IMR-90 (cell line): ENCODE measurements at places on chromosomes 6 and 20. TPM values are rescaled to one million over a fixed set of nuclear protein-coding genes. Genes with fewer than 3 reads are reported as not detected.

GRCh38 chr6:134410541-134410940 is 92.6 kb upstream of the SGK1 start:
- DNase-seq = no peak

DNA sequence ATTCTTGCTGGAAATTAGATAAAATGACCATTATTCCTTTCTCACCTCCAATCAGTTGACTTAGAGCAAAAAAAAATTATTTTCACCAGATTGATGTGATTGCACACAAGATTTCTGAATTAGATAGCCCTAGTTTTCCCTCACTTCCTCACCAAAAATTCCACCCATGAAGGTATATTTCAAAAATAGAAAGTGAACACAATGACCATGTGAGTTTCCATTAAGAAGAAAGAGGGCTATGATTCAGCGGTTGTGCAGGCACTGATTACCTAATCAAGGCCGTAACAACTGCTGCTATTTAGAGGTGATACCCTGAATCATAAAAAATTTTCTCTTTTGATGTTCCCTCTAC is 19.5 kb upstream of the RALGAPA2 start:
- no peak for DNase-seq

DNA sequence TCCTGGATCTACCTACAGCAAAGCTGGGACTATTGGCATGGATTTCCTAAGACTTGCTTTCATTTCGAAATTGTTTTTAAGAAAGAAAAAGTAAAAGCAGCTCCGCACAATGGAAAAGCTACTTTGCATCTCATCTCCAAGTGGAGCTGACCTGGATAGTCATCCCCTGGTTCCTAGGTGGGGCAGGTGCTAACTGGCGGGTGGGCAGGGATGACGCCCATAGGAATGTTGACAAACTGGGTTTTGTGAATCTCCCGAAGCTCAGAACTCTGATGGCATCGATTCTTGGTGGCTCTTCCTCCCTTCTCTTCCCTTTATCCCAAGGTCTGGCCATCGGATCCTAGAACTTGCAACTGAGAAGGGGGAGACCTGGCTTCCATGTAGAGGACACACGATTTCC is 12.4 kb upstream of the EZR start:
- DNase-seq = no peak

DNA sequence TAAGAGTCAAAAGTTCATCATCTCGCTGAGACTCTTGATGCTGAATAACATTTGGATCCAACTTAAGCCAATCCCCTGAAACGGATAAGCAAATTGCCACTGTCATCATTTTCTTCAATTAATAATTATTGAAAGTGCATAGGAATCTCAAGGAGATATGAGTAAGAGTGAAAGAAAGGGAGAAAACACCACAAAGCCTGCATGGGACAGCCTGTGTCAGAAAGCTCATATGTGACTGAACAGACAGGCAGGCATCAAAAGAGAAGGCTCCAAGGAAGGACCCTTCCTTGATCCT is 13.3 kb downstream of the ATXN1 start:
- no peak for DNase-seq

DNA sequence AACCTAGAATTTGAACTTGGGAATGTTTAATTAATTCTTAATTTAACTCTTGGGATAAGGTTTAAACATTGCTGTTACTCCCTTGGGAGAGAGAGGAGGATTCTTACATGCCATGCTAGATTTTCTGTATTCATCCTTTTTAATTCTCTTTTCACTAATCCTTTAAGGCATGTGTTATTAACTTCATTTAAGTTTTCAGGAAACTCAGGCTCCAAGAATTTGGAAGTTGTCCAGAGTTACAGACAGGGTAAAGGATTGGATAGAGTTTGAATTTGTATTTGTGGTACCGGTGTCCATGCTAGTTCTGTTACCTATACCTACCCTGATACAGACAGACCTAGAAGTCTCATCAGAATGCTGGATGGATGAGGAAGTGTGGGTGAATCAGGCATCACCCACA is 23.7 kb downstream of the DOK5 start:
- no peak for DNase-seq

MATN4 gene
- total RNA-seq = not detected in 2 replicates
